ENCODE measurements at places on chromosomes 3 and 15. TPM values are rescaled to one million over a fixed set of nuclear protein-coding genes. Genes with fewer than 3 reads are reported as not detected.

LYZL4 gene
- total RNA-seq, result not detected

GUCA1C gene
- not detected for total RNA-seq

CLDN16 gene
- not detected for total RNA-seq

APBA2 gene
- 0.36 TPM for total RNA-seq

CPNE4 gene
- not detected for total RNA-seq

IQCF5 gene
- total RNA-seq, result not detected

DNA sequence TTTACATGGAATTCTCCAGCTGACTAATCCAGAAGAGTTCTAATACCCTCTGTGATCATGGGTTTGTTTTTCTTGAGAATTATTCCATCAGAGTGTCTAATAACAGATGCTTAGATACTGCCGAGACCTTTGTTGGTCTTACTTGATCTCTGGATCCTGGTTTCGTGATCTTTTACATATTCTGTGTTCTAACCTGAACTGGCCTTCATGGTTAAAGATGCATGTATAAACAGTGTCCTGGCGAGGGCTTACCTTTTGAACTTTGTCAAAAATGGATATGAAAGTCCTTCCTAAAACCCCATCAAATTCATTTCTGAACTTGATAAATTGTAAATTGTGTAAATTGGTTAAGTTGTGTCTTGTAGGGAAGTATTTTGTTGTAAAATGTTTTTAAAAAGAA is 24.8 kb downstream of the UBE2Q2 start:
- H3K27me3 ChIP-seq, result no peaks in the 10 kb centered on the region
- no peak overlapping the region for H3K27ac ChIP-seq

DNA sequence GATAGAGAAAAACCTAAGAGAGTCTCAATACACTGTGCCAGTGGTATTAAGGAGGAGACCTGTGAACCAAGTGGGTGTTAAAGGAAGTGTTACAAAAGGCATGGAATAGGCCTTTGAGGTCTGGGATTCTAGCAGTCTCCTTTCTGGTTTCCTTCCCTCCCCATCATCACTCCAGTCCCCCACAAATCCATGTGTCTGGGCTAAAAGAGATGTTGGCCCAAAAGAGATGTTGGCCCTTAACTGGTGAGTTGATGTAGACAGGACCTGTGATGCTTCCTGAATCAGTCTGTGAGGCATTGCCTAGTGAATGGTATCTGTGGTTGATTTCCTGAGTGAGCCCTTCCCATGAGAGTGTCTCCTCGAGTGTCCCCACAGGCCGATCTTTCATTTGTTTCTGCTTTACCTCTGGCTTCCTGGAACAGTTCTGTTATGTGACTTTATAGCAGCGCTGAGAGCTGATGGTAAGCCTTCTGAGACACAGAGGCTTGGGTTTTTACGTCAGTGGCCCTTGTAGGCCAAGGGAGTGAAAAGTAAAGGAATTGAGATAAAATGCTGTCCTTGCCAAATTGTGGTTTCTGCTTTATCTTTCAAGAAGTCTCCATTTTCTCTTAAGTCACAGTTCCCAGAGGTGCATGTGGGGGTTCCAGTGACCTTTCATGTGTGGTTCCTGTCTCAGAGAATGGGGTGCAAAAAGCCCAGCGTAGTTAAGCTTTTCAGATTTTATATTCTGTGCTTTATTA is 87.8 kb downstream of the KLHL25 start:
- H3K36me3 ChIP-seq, result no peaks in the 10 kb centered on the region
- no peaks in the 10 kb centered on the region for H3K27me3 ChIP-seq
- peaks cover 57% of the 10 kb centered on the region for H3K4me1 ChIP-seq
- peak overlapping the region; percentile 85 for H3K27ac ChIP-seq
- H3K4me3 ChIP-seq, result peak overlapping the region; percentile 51
- no peak for DNase-seq

DNA sequence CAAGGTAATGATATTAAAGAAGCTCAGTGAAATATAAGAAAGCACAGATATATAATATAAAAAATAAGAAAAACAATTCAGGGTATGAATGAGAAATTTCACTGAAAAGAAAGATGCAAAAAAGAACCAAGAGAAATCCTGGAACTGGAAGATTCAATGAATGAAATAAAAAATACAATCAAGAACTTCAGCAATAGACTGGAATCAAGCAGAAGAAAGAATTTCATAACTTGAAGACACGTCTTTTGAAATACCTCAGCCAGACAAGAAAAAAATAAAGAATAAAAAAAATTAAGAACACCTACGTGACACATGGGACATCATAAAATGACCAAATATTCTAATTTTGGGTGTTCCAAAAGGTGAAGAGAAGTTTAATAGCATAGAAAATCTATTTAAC is 104.6 kb upstream of the NEO1 start:
- H3K4me1 ChIP-seq, result no peaks in the 10 kb centered on the region
- no peak overlapping the region for H3K27ac ChIP-seq

- no peak overlapping the region for H3K4me3 ChIP-seq
- DNase-seq, result no peak
- H3K36me3 ChIP-seq, result no peaks in the 10 kb centered on the region
- H3K27ac ChIP-seq, result no peak overlapping the region
Measured at GRCh38 chr3:101204246-101204645, 116.1 kb downstream of the IMPG2 start.

DNA sequence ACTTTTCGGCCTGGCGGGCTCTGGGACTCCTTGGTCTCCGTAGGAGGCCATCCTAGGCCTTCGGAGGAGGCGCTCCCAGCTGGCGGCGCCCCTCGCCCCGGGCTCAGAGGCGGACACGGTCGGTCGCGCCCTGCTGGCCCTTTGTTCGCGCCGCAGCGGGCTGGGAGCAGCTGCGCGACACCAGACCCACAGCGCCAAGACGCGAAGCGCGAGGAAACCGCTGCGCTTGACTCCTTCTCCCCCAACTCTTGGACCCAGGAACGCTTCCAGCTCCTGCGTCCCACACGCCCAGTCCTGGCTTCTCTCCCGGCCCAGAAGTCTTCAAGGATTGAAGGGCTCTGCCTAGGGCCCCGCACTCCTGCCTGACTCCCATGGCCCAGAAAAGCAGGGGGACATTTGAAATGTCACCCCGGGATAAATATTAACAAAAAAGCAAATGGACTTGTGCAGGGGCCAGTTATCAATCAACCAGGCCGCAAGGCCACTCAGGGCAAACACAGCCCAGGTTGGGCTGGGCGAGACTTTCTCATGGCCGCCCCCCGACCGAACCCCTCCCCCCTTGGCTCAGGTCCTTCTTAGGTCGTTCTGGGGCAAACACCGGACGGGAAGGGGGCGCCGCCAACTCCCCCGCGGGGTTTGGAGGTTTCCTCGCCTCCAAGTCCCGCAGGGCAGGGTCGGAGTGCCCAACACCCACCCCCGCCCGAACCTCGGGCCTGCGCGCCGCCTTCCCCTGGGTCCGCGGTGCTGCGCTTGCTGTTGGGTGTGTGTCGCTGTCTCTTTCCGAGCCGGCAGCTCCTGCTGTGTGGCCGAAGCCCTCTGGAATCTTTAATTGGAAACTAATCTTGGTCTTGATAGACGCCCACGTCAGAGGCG is 5.1 kb downstream of the ONECUT1 start:
- H3K27me3 ChIP-seq, result peaks cover 62% of the 10 kb centered on the region
- DNase-seq, result no peak
- no peak overlapping the region for H3K27ac ChIP-seq
- peaks cover 41% of the 10 kb centered on the region for H3K4me1 ChIP-seq

DNA sequence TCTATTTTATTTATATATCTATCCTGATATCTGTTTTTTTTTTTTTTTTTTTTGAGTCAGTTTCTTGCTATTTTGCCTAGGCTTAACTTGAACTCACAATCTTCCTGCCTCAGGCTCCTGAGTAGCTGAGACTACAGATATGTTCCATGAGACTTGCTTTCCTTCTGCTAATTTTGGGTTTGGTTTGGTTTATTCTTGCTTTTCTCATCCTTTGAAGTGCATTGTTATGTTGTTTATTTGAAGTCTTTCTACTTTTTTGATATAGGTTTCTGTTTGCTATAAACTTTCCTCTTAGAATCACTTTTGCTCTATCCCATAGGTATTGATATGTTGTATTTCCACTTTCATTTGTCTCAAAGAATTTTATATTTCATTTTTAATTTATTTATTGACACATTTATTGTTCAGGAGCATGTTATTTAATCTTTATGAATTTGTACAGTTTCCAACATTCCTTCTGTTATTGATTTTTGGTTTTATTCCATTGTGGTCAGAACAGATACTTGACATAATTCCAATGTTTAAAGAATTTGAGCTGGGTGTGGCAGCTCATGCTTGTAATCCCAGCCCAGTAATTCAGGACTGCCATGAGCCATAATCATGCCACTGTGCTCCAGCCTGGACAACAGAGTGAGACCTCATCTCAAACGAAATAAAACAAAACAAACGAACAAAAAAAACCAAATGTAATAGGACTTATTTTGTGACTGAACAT is 62.3 kb upstream of the PLSCR4 start:
- no peaks in the 10 kb centered on the region for H3K27me3 ChIP-seq
- H3K27ac ChIP-seq, result no peak overlapping the region

DNA sequence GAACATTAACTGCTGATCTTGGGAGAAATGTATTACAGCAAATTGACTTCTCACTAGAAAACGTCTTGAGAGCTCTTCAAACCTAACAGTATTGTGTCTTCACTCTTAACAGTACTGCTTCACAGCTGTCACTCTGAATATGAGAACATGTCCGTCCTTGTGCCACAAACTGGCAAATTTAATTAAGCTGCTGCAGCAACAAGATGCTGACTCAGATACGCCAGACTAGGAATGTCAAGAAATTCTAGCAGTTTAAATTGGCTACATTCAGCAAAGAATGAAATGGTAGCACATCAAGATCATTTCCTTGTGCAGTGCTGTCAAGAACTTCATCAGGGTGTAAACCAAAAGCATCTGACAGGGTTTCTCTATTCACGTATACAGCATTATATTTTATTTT is 7.6 kb downstream of the ICE2 start:
- DNase-seq, result no peak
- H3K27ac ChIP-seq, result no peak overlapping the region
- no peaks in the 10 kb centered on the region for H3K36me3 ChIP-seq
- H3K27me3 ChIP-seq, result no peaks in the 10 kb centered on the region
- no peak overlapping the region for H3K4me3 ChIP-seq
- H3K4me1 ChIP-seq, result peaks cover 25% of the 10 kb centered on the region

DNA sequence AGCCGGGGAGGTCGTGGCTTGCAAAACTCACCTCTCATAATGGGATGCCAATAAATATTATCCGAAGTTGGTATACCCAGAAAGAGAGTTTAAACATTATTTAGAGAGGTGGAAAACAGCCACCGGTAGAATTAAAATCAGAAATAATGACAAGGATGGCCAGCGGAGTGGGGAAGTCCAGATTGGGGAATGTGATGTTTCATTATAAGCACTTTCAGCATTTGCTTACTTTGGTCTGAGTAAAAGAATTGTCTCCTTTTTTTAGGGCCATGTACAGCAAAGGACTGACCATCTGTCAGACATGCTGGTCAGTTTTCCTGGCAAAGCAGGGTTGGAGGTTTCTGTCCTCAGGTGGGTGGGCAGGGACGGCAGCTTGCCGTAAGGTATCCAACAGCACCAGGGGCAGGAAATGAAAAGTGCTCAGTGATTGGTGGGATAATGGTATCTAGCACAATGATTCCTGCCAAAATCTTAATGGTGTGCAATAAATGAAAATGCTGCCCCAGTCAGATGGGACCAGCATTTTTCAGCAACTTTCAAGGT is 24.3 kb downstream of the APBA2 start:
- H3K36me3 ChIP-seq, result no peaks in the 10 kb centered on the region
- no peak overlapping the region for H3K4me3 ChIP-seq
- no peaks in the 10 kb centered on the region for H3K4me1 ChIP-seq
- no peak overlapping the region for H3K27ac ChIP-seq
- H3K27me3 ChIP-seq, result no peaks in the 10 kb centered on the region

DNA sequence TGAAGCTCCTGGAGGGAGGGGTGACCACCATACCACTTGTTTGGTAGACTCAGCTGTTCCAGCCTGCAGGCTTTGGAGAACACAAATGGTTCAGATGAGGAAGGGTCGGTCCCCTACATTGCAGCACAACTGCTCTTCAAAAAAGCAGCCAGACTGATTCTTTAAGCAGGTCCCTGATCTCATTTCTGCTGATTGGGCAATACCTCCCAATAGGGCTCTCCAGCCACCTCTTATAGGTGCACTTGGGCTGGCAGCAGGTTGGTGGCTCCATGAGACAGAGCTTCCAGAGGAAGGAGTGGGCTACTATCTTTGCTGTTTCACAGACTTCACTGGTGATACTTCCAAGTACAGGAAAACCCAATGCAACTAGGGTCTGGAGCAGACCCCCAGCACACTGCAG is 65.9 kb upstream of the PEX5L start:
- H3K27ac ChIP-seq, result no peak overlapping the region
- H3K27me3 ChIP-seq, result no peaks in the 10 kb centered on the region
- no peaks in the 10 kb centered on the region for H3K36me3 ChIP-seq
- H3K4me3 ChIP-seq, result no peak overlapping the region
- H3K4me1 ChIP-seq, result no peaks in the 10 kb centered on the region

GRCh38 chr15:33515121-33515520 is 204.4 kb downstream of the RYR3 start:
- H3K27ac ChIP-seq, result no peak overlapping the region
- no peaks in the 10 kb centered on the region for H3K27me3 ChIP-seq
- no peak overlapping the region for H3K4me3 ChIP-seq
- DNase-seq, result no peak

DNA sequence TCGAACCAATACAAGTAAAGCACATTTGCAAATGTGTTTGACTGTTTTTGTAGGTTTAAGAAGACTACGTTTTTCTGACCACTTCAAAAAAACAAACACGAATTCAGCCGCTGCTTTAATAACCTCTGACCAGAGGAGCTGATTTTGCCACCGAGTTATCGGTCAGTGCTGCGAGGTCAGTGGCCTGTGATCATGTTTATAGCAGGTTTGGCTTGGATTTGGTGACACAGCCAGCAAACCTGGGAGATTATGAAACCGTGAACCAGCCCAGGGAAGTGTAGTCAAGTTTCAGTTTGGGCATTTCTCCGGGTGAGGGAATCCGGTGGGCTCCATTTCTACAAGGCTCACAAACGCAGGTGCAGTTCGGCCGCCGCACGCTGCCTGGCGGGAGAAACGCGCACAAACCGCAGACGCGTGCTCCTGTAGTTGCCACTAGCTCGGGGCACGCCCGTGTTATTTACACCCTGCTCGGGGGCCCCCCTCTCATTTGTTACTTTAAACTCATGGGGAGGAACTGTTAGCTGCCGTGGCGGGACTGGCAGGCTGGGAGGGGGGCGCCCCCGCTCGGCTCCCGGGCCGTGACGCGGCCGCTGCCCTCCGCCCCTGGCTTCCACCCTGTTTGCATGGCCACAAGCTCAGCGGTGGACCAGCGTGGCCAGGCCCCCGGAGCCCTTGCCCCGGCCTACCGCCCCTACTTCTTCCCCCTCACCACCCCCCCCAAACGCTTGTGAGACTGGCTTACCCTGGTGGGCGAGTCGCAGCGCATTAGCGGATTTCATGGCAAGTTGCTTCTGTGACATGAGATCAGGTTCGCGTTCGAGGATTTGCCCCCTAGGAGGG is 13.6 kb upstream of the ONECUT1 start:
- H3K4me1 ChIP-seq, result peaks cover 17% of the 10 kb centered on the region

DNA sequence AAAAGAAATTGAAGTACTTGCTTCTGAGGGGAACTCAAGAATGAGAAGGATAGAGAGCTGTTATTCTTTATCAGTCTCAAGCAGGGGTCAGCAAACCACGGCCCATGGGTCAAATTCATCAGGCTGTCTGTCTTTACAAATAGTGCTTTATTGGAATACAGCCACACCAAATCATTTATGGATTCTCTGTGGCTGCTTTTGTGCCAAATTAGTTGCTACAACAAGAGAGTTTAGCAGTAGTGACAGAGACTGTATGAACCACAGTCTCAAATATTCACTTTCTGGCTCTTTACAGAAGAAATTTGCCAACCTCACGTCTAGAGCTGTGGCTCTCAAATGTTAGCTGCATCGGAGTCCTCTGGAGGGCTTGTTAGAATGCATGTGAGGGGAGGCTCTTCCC is 258.0 kb upstream of the RARB start:
- H3K4me3 ChIP-seq, result no peak overlapping the region
- no peak for DNase-seq
- H3K4me1 ChIP-seq, result no peaks in the 10 kb centered on the region
- no peak overlapping the region for H3K27ac ChIP-seq
- no peaks in the 10 kb centered on the region for H3K36me3 ChIP-seq
- H3K27me3 ChIP-seq, result no peaks in the 10 kb centered on the region
